Bronchus fibroblast of lung (primary cell): ENCODE measurements at places on chromosomes 6 and 20. TPM values are rescaled to one million over a fixed set of nuclear protein-coding genes. Genes with fewer than 3 reads are reported as not detected.

Gene SYTL3
- total RNA-seq: 0.84 and 1.6 TPM in 2 replicates

Gene EDN1
- total RNA-seq: 0.15 and 0.17 TPM in 2 replicates

Gene DSP
- total RNA-seq: 0.17 and 0.45 TPM in 2 replicates

Gene LTA
- total RNA-seq: not detected in 2 replicates

Gene CDS2
- 9.5 and 9.6 TPM in 2 replicates for total RNA-seq

Gene CYP24A1
- 0.17 TPM in 1 of 2 replicates, not detected in the other for total RNA-seq

Gene GPX5
- not detected in 2 replicates for total RNA-seq

Gene IRF4
- not detected in 2 replicates for total RNA-seq

Gene KCNK15
- not detected in 2 replicates for total RNA-seq

Gene NRSN1
- not detected in 2 replicates for total RNA-seq

Gene CDSN
- total RNA-seq: not detected in 2 replicates

Gene HLA-DMA
- total RNA-seq: 2.7 and 3.4 TPM in 2 replicates

Gene TINAG
- total RNA-seq: not detected in 2 replicates

Gene OPRM1
- total RNA-seq: not detected in 2 replicates

Gene ZNF512B
- 7.7 and 8.2 TPM in 2 replicates for total RNA-seq

Gene PI3
- not detected in 2 replicates for total RNA-seq

Gene IMPG1
- 0.30 TPM in 1 of 2 replicates, not detected in the other for total RNA-seq

Gene SIRPD
- total RNA-seq: not detected in 2 replicates

Gene ENPP1
- 6.1 and 6.6 TPM in 2 replicates for total RNA-seq

Gene ZKSCAN8
- 5.2 and 5.5 TPM in 2 replicates for total RNA-seq

Gene FABP7
- total RNA-seq: not detected in 2 replicates

Gene CST7
- not detected in 2 replicates for total RNA-seq

Gene DDRGK1
- 39.4 and 41.2 TPM in 2 replicates for total RNA-seq

Gene PRSS16
- not detected in 2 replicates for total RNA-seq

Gene CDH4
- total RNA-seq: 10.8 and 11.6 TPM in 2 replicates

Gene PPP1R16B
- not detected in 2 replicates for total RNA-seq

Gene DOK5
- 7.2 and 9.8 TPM in 2 replicates for total RNA-seq

Gene TRIM31
- not detected in 2 replicates for total RNA-seq

Gene HLA-DRA
- not detected in 2 replicates for total RNA-seq

Gene HTR1E
- total RNA-seq: not detected in 2 replicates

Gene ASIP
- total RNA-seq: not detected in 2 replicates

Gene HLA-DOA
- total RNA-seq: not detected in 2 replicates
